ENCODE measurements at places on chromosomes 1 and 21.

DNA sequence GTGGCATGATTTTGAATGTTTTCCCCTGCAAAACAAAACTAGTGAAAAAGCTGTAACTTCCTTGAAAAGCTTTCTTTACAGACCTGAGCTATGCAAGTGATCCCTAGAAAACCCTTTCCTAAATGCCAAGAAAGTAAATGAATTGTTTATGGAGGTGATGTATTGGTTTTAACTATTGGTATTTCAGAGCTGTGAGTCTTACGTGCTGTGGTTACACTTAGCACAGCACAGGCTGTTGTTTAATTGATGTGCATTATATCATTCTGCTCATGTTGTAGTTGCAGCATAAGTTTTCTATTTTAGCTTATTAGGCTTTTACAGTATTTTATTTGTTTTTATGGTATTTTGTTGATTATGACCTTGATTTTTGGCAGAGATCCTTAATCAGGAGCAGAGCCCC, 74.1 kb upstream of the DYNLT5 start:
- DNase-seq, result no peak

DNA sequence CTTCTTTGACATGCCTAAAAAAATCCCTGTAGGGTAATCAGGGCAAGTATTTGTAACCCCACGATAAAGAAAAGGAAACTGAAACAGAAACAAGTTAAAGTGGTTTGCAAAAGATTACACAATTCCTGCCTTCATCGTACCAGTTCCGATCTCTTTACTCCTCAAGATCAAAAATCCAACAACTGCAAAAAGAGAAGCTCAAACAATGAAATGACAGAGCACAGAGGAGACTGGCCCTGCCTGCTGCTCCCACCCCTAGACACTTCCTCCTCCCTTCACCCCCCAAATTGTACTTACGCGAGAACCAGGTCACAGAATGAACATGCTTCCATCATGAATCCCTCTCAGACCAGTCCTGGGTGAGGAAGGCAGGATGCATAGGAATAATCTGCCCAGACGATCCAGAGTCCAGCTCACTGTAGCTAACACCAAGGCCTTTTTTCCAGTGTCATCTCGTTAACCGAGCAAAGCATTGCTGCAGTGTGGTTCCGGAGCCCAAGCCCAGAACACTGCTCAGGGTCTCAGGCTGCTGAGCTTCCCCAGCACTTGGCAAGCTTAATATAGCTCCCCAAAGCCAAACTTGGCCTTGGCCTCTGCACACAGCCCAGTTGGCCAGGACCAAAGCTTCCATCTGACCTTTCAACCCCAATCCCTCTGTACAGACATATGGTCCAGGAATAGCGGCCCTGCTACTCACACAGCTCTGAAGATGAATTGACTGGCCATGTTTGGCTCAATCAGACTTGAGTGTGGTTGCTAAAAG, 20.3 kb downstream of the RXRG start:
- DNase-seq, result peak; percentile 39

GRCh38 chr1:185864331-185864730, 130.1 kb downstream of the HMCN1 start:
- no peak for DNase-seq

- DNase-seq, result no peak
Observed at GRCh38 chr1:85553416-85554335, 26.9 kb upstream of the CCN1 start.

DNA sequence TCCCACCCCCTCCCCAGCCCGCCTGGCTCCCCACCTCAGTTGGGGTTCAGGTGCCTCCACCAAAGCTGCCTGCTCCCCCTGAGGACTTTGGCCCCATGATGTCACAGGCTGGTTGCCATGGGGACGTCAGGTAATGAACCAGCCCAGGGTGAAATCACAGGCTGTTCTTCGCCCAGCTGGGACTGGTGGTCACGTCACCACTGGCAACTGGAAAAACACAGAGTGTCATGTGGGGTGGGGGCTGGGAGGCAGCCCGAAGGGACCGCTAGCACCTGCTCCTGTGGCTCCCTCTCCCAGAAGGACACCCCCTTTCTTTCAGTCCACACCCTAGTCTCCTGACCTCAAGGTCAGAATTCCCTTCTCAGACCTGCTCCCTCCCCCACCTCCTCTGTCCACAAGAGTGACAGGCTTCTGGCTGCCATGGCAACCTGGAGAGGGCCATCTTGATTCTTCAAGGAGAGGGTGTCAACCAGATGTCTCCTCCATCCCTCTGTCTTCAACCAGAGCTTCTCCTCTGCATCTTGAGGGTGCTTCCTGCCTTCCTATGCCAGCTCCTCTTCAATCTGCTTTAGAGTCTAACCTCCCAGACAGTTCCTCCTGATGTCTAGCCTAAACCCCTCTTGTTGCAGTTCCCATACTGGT, 6.2 kb downstream of the FAM131C start:
- DNase-seq, result no peak

GRCh38 chr1:185834371-185834905, 100.2 kb downstream of the HMCN1 start:
- no peak for DNase-seq

DNA sequence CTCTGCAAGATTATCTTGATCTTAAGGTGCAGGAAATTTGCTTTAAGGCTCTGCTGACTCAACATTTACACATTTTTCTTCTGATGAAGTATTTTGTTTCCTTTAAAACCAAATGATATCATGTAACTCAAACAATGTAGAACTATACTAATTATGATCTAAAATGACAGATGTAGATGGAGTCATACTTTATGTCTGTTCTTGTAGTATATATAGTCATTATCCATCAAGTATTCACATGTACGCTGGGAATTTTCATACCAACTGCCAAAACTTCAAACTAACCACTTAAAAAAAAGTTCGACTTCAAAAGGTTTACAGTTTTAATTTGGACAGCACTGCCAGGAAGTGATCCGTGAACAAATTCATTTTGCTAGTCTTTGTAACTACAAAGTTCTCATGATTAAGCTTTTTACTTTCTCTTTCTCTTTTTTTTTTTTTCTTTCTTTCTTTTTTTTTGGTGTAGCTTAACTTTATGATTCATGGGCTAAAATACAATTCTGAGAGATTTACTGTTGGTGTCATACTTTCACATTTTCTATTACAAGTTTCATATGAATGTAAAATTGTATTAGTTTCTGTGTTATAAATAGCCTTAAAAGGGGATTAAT, 509.0 kb upstream of the CXADR start:
- peak; percentile 1 for DNase-seq

DNA sequence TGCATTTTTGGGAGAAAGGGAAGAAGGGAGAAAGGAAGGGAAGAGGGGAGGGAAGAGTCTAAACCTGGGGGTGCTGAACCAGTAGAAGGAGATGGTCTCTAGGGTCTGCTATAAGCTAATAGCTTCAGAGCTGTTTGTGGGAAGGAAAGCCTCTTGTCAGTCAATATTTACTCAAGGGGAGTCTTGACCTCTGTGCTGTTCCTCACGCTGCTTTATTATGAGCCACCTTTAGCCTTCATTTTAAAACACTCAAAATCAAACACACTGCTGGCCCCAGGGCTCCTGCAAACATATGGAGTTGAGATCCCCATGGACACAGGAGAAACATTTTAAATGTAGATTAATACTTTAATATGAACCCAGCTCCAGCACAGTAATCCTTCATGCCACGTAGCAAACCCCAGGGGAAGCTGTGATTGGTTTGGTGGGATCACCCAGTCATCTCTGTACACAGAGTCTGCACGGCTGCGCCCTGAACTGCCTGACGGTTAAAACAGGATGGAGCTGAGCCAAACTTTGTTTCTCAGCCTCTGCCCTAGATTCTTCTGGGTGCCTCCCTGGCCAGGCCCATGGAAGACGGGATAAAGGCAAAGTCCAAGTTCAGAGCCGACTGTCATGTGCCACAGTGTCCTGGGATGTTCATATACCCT, 40.2 kb upstream of the VWA5B1 start:
- no peak for DNase-seq

GRCh38 chr1:244705261-244706234, 52.6 kb downstream of the DESI2 start:
- DNase-seq, result no peak

- DNase-seq, result no peak
Observed at GRCh38 chr1:3780901-3781300, 8.4 kb downstream of the SMIM1 start.

DNA sequence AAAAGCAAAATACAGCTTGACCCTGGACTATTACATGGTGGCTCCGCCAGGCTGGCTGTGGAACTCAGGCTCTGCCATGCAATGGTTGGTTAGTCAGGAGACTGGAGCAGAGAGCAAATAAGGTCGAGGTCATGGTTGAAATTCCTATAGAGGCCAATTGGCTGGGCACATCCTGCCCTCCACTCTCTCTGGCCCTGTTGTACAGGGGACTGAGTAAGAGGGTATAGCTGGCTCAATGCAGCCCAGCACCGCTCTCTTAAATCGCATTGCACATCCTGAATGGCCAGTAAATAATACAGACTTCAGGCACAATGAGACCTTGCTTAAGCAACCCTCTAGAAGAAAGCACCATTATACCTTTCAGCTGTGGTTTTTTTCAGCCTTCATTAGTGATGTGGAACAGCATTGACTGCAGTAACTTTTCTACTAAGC, 59.3 kb upstream of the PPP2R5A start:
- no peak for DNase-seq

GRCh38 chr1:7388141-7388487, 383.0 kb upstream of the VAMP3 start:
- DNase-seq, result no peak

- no peak for DNase-seq
Observed at GRCh38 chr1:67306547-67306946, 1.1 kb upstream of the IL12RB2 start.

- no peak for DNase-seq
Observed at GRCh38 chr1:188406636-188407035, 1577.9 kb downstream of the PLA2G4A start.

DNA sequence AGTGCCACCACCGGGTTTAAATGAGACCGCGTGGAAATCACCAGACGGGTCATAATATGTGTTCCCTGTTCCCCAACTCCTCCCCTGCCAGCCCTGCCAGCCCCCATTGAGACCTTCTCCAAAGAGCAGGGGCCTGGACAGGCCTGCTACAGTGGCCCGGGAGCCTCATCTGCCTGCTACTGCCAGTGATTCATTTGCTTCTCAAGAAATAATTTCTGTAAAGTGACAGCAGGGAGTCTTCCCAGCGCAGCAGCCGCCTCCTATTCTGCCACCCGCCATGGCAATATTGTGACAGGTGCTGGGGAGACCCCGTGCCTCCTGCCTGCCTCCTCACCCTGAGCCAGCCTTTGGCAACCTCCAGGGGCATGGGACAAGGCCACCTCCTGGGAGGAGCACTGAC, 8.9 kb downstream of the IFFO2 start:
- no peak for DNase-seq

- DNase-seq, result no peak
Observed at GRCh38 chr1:36343651-36344394, 20.4 kb upstream of the EVA1B start.

GRCh38 chr1:102500758-102501157, 504.0 kb upstream of the OLFM3 start:
- no peak for DNase-seq

DNA sequence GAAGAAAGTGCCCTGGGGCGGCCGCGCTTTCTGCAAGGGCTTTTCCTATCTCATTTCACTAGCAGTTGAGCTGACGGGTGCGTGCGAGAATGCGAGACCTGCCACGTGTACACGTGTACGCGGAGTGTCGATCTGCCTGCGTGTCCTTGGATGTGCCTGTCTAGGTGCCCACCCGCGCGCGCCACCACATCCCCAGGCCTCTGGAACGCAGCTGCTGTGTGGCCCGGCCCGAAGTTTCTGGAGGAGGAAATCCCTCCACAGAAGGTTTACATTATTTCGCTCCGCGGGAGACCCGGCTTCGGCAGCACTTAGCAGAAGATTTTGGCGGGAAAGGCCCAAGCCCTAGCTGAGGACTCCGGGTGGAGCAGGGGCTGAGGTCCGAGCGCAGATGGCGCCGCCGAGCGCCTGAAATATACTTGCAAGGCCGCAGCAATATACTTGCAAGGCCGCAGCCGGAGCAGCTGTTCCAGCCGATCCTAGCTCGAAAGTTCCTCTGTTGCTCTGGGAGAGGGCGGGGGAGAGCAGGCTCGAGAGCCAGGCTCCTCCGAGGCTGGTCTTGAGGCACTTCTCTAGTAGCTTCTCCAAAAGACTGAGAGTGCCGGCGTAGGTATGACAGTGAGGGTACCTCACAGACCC, 3.9 kb downstream of the TBX15 start:
- peak; percentile 89 for DNase-seq

DNA sequence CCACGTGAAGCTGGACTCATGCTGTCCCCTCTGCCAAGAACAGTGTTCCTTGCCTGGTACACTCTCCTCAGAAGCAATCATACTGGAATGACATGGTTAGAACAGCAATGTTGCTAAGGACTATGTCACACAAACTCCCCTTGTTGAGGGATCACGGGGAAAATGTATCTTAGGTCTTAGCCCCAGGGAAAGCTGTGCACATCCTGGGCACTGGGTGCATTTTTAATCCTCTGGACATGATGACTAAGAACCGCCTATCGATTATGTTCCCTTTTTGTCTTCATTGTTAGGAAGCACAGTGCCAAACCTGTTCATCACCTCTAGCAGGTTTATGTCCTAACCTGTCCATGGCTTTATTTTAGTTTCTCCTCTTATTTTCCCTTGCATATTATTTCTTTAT, 115.1 kb downstream of the HIVEP3 start:
- no peak for DNase-seq

DNA sequence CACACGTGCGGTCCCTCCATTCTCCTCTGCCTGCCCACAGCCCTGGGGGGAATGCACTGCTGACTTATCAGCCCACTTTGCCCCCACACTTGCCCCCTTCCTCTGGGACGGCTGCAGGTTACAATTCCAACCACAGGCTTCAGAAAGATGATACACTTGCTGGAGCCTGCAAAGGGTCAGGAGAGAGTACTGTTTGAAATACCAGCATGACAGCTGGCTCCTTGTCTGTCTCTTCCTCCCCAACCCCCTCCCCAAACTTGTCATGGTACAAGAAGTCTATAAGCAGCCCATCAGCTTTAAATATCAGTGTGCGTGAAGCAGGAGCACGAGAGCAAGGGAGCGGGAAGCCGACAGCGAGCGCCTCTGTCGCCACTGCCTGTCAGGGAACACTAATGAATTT, 62.4 kb downstream of the ERI3 start:
- no peak for DNase-seq

DNA sequence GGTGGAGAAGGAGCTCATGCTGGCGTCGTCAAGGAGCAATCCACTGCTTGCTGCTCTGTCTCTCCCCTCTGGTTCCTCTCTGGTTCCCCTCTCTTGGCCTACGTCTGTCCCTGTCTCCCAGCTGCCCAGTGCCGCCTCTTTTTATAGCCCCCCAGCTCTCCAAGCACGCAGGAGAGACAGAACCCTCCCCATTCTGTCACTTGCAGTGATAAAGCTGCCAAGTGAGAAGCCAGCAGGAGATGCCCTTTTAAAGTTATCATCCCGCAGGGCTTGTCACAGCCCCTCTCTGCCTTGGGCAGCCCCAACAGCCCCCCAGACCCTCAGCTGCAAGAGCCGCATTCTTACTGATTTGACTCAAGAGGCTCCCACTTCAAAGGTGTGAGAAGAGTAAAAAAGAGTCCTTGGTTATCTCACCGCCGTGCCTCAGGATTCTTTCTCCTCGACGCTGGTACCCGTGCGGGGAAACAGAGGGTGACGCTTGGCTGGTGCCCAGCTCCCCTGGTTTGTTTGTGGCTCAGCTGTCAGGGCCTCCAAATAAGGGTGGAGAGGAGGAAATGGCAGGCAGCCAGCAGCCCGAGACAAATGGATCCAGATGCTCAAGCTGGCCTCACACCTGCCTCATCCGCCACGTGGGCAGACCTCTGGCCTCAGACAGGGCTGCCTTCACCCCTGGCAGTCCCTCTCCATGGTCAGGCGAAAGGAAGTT, at the start of gene NPPA:
Gene NPPA, minus strand, starts transcription at position 117 of the 706 bp plus-strand sequence. Its CDS starts 99 bp downstream, at position 18.
- no peak for DNase-seq

All from retina (tissue), 1 donor.